Cerebellar cortex (tissue), 1 donor: ENCODE measurements at places on chromosomes 3 and 15.

DNA sequence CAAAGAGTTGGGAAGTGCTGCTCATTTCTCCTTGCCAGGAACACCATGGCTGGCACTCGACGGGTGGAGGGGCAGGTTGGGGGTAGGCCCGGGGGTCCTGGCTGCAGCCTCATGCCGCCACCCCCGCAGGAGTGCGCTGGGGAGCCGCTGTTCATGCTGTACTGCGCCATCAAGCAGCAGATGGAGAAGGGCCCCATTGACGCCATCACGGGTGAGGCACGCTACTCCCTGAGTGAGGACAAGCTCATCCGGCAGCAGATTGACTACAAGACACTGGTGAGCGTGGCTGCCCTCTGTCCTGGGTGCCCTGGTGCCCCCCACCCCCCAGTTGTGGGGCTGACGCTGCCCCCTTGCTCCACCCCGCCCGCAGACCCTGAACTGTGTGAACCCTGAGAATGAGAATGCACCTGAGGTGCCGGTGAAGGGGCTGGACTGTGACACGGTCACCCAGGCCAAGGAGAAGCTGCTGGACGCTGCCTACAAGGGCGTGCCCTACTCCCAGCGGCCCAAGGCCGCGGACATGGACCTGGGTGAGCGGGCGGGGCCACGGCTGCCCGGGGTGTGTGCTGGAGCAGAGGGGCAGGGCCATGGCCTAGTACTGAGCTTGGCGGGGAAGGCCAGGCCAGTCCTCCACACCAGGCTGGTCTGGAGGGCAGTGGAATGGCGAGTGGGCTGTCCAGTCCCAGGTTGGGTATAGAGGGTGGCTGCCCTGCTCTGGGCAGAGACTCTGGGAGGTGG is 45.1 kb downstream of the PLXNA1 start:
- DNase-seq = no peak

GRCh38 chr3:20537234-20537633 is 351.2 kb upstream of the SGO1 start:
- no peak for DNase-seq

GRCh38 chr3:49650637-49651036 is 23.5 kb upstream of the APEH start:
- no peak for DNase-seq

DNA sequence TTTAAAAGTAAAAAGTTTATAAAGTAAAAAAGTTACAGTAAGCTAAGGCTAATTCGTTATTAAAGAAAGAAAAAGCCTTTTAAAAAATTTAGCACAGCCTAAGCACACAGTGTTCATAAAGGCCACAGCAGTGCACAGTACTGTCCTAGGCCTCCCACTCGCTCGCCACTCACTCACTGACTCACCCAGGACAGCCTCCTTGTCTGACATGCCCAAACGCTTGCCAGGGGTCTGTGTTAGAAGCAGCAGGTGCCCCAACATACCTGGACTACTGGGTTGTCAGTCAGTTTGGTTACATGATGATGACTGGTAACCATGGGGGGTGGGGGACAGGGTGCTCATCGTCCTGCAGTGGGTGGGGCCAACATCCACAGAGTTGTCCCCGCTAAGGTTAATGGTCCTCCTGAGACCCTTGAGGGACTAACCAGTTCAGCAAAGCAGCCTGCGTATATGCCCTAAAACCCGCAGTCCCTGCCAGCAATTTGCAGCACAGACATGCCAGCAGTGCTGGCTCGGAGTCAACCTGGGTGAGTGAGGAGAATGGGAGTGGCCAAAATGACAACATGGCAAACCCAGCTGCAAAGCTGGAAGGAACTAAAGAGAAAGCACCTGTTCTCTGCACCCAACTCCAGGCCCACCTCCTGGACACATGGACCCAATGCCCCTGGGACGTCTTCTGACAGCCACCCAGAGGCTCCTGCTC is 49.2 kb downstream of the CYFIP1 start:
- DNase-seq = no peak

DNA sequence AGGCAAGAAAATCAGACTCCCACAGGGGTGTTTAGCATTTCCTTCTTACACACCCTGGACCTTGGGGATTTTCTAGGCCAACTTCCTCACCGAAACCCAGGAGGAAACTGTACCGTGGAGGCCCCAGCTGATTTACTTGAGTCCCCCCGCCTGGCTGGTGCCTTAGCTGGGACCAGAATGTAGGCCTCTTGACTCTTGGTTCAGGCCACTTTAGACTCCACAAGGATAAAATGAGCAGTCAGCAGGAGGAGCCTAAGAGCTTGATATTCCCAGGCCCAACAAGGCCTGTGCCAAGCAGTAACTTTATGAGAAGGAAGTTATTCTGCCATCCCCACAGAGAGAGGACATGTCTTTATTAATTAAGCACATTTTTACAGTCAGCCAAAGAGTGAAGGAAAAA is 4.6 kb upstream of the APBA2 start:
- DNase-seq = no peak

GRCh38 chr3:142960322-142960850 is 3.1 kb downstream of the PAQR9 start:
- DNase-seq = no peak

DNA sequence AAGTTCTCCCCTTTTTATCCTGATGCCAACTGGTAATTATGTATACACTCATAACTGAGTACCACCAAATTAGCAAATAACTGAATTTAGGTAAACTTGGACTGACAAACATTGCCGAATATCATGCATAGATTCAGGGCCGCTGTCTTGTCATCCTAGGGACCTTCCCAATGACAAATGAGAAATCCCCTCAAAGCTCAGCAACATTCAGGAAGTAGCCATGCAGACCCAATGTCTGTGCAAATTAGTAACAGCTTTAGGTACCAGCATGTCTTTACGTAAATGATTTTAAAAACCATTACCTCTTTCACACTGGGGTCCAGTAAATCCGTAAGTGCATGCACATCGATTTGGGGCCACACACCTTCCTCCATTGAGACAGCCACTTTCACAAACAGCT is 49.5 kb downstream of the FBN1 start:
- DNase-seq = no peak

DNA sequence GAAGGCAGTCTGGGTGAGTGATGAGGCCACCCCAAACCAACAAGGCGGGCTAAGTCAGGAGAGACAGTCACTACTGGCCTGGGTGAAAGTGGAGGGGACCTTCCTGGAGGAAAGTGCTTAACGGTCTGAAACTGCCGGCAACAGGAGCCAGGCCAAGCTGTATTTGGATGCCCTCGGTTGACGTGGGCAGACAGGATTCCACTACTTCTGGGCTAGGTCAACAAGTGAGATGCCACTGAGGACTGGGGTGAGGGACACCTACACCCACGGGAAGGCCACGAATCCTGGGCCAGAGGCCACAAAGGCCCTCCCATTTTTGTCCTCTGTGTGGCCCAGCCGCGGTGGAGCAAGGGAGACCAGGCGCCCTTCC is 12.3 kb downstream of the SPTBN5 start:
- peak; percentile 56 for DNase-seq

DNA sequence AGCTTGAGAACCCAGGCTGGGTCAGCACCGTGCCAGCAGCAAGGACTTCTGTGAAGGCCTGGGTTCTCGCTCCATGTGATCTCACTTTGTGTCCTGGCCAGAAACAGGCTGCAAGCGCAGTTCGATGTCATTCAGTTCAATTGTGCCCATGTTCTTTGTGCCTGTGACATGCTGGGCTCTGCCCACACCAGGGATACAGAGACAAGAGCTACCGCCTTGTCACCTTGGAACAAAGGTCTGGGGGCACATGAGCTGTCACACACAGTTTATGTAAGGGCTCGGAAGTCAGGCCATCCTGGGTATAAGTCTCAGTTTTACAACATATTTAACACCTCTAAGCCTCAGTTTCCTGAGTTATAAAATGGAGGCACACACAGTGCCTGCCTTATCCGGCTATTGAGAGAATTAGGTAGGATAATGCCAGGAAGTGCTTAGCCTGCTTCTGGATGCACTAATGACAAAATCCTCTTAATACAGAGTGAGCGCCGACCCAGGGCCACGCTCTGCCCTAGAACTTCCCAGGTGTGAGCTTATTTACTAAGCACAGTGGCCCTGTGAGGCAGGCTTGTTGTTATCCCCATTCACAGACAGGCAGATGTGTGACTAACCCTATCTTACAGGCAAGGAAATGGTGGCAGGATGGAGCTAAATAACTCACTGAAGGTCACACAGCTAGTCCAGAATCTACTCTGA is 50.4 kb upstream of the LIMD1 start:
- DNase-seq = no peak

- no peak for DNase-seq
Observed at GRCh38 chr3:31508452-31509146, 24.1 kb upstream of the STT3B start.

GRCh38 chr3:76107935-76108570 is 322.7 kb upstream of the ZNF717 start:
- peak; percentile 4 for DNase-seq

DNA sequence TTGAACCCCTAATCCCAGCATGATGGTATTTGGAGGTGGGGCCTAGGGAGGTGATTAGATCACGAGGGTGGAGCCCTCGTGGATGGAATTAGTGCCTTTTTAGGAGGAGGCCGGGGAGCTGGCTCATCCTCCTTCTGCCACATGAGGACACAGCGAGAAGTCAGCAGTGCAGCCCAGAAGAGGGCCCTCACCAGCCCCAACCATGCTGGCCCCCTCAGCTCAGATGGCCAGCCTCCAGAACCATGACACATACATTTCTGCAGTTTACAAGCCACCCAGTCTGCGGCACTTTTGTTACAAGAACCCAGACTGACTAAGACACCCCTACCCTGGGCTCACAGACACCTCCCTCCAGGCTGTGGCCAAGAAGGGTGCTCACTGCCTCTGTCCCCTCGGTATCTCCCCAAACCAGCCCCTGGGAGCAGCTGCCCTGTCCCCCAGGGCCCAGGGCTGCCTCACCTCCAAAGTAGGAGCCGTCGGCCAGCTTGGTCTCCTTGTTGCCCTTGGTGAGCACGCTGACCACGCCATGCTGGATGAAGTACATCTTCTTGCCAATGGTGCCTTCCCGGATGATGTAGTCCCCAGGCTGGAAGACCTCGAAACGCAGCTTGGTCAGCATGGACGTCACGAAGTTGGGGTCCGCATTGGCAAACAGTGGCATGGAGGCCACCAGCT is 44.1 kb downstream of the HCN4 start:
- DNase-seq = no peak

DNA sequence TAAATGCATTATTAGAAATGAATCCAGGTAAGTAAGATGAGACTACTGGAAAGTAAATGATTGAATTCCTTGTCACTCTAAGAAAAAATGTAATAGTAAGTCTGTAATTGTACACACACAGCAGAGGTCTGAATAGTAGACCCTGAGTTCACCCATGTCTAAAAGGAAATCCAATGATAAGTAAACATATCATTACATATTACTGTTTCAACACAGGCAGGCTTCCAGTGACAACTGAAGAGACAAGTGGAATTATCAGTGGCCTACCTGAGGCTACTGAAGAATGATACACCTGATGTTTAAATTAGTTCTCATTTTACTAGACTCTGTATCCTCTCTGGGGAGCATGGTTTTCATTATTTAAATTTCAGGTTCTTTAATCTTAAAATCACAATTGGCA is 6.2 kb upstream of the CCNL1 start:
- no peak for DNase-seq

DNA sequence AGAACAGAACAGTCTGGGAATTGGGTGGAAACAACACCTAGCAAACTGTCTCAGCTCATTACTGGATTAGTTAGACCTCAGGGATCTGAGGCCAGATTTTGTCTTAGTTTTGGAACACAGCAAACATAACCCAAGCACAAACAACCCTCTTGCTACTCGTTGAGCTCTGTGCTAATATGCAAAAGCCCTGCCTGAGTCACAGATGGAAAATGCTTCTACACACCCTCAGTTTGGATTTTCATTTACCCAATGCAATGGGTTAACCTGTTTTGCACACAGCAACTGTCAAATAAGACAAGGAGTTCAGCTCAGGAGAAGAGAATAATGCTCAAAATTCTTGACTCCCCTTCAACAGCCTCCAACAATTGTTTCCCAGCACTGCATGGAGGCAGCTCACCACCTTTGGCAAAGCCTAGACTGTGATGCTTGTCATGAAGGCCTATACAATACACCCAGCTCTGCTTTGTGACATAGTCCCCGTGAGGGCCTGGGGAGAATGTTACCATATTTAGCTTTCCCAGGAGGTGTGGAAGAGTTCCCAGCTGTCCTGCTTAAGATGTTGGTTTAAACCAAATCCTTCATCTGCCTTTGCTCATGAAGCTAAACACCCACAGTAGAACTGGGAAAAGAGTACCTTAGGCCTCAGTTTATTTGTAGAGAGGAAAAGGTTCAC is 68.9 kb upstream of the MNS1 start:
- DNase-seq = no peak

- DNase-seq = no peak
Observed at GRCh38 chr3:186044968-186045367, 63.9 kb downstream of the ETV5 start.

DNA sequence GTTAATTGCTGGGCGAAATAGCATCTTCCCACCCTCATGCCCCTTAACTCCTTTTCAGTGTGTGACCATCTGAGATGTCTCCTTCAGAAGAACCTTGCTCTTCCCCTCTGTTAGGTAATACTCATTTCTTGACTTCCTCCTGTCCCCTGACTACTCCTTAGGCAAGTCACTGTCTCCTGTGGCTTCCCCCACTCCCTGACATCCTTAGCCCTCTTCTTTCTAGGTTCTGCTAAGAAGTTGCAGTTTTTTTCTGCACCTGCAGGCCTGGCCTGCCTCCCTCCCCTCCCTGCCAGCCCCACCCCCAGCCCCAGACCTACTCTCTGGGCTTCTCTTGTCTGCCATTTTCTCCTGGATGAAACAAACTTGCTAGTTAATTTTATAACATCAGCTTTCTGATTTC is 15.2 kb upstream of the EID1 start:
- DNase-seq = no peak

- DNase-seq = no peak
Observed at GRCh38 chr3:123140550-123140949, 61.2 kb upstream of the SEC22A start.
